ENCODE measurements at places on chromosomes 5 and 9. TPM values are rescaled to one million over a fixed set of nuclear protein-coding genes. Genes with fewer than 3 reads are reported as not detected.

Gene GAPVD1
- 45.4 TPM for total RNA-seq

Gene DDX4
- total RNA-seq = 0.41 TPM

Gene DPM2
- total RNA-seq = 89.6 TPM

Gene ISL1
- total RNA-seq = not detected

Gene GPX8
- total RNA-seq = 0.40 TPM

Gene INSL6
- total RNA-seq = not detected

Gene CCNI2
- 5.2 TPM for total RNA-seq

Gene FAM169A
- 10.0 TPM for total RNA-seq

Gene C1QTNF3
- total RNA-seq = 0.76 TPM

Gene NSUN2
- total RNA-seq = 160 TPM

Gene IFNK
- total RNA-seq = not detected

Gene SCGB3A1
- 0.55 TPM for total RNA-seq

Gene CATSPER3
- 0.16 TPM for total RNA-seq

Gene GPBP1
- 51.4 TPM for total RNA-seq

Gene CARD6
- 0.84 TPM for total RNA-seq

Gene CSF2
- total RNA-seq = 277 TPM

Gene SHISAL2B
- not detected for total RNA-seq

Gene PAM
- 50.9 TPM for total RNA-seq

Gene NUDT12
- total RNA-seq = 2.3 TPM

Gene WDR38
- not detected for total RNA-seq

Gene MARVELD2
- total RNA-seq = 0.53 TPM

Gene ADAMTS13
- 0.60 TPM for total RNA-seq

Gene SUSD1
- total RNA-seq = 2.3 TPM

Gene TAF11L5
- total RNA-seq = not detected

Gene CKMT2
- not detected for total RNA-seq

Gene GNG10
- total RNA-seq = 20.2 TPM

Gene CFAP90
- not detected for total RNA-seq

Gene EIF4EBP3
- 10.8 TPM for total RNA-seq

Gene SLC6A18
- not detected for total RNA-seq

Gene IL13
- 12.5 TPM for total RNA-seq

Gene GRAMD2B
- total RNA-seq = 12.3 TPM

Gene FRMD3
- 0.40 TPM for total RNA-seq

Gene EIF4E1B
- total RNA-seq = not detected

Gene PIP5K1B
- 1.6 TPM for total RNA-seq

Gene NEUROG1
- total RNA-seq = not detected

Gene PCDHGB7
- 0.15 TPM for total RNA-seq

Gene HMCN2
- total RNA-seq = 0.05 TPM

Gene ANKRD34B
- total RNA-seq = not detected

Gene CACNA1B
- not detected for total RNA-seq

Gene TRPM3
- not detected for total RNA-seq

Gene PCDHA11
- not detected for total RNA-seq

Gene BSPRY
- 0.87 TPM for total RNA-seq

Gene PCDHGA10
- total RNA-seq = 0.25 TPM

Gene OR13C4
- total RNA-seq = not detected

Gene PCDHA7
- not detected for total RNA-seq

Gene GPR150
- total RNA-seq = 0.53 TPM

Gene PRSS3
- total RNA-seq = 0.76 TPM

Gene TEX10
- 30.2 TPM for total RNA-seq

Gene GPRIN1
- total RNA-seq = 3.6 TPM

Gene FRRS1L
- not detected for total RNA-seq

All from activated T-cell treated with anti-CD3 and anti-CD28 coated beads, Interleukin-2, amount 50 U/mL, for 4 hours (primary cell).